Pons (tissue), 1 donor: ENCODE measurements at places on chromosomes 3 and 15.

- no peak for DNase-seq
Observed at GRCh38 chr15:38894243-38894948, 329.8 kb upstream of the RASGRP1 start.

GRCh38 chr3:77377717-77378116, 337.8 kb downstream of the ROBO2 start:
- no peak for DNase-seq

DNA sequence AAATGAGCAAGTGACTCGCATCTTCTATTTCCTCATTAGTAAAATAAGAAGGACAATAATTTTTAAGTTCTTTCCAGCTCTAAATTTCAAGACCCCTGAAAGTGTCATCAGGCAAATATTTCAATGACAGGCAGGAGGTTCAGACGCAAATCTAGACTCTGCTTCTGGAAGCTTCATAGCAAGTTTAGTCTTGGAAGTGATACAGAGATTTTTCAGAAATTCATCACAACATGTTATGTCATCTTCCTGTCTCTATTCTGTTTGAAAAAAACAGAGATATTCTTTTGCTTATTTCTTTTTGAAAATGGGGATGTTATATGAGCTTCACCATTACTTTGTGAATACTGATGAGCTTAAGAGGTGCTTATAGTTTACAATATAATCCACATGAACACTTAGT, 74.0 kb downstream of the C3orf85 start:
- no peak for DNase-seq

GRCh38 chr3:112930771-112931170, 44.1 kb downstream of the CD200R1 start:
- DNase-seq, result no peak

DNA sequence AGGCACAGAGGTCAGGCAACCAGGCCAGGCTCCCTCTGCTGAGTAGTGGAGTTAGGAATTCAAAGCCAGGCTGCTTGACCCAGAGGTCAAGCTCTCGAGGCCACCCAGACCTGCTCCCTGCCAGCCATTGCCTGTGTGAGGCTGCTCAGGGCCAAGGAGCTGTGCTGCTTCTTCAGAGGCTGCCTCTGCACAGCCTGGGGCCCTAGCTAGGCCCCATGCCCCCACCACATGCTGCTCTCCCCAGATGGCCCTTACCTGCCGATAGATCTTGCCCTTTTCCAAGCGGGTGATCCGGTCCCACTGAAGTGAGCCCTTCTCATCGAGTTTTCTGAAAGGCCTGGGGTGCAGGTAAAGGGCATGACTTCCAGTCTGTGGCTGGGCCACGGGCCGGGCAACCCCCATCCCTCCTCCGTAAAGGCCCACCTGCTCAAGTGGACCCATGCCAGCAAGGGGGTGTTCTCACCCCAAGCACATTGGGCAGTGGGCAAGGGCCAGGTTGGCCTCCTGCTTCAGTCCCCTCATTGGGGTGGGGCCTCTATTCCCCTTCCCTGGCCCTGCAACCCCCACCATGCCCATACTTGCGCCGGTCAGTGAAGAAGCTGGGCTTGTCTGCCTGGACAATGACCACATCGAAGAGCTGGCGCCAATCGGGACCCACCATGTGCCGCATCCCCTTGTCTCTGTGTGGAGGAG, 6.5 kb downstream of the NT5DC2 start:
- no peak for DNase-seq
